ENCODE measurements at places on chromosomes 7 and 10.

DNA sequence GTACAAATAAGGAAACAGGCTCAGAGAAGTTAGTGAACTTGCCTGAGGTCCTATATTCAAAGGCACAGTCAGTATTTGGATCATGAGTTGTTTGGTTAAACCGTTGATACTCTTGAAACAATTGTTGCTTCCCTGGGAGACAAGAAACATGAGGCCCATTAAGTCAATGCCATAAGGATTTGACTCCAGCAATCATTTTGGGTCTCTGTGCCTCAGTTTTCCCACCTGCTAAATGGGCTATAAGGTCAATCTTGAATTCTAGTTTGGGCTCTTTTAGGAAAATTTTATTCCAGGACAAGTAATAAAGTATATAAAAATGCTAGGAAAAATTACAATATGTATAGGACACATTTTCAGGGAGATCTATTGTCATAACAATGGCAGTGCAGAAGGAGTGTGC is 202.1 kb downstream of the TMEM26 start:
- no peak for DNase-seq

GRCh38 chr7:123539871-123540270 is 5.5 kb upstream of the IQUB start:
- no peak for DNase-seq

GRCh38 chr10:119845656-119846055 is 27.0 kb downstream of the MCMBP start:
- DNase-seq, result no peak

- DNase-seq, result no peak
Measured at GRCh38 chr7:103993551-103993950, 4.1 kb upstream of the RELN start.

DNA sequence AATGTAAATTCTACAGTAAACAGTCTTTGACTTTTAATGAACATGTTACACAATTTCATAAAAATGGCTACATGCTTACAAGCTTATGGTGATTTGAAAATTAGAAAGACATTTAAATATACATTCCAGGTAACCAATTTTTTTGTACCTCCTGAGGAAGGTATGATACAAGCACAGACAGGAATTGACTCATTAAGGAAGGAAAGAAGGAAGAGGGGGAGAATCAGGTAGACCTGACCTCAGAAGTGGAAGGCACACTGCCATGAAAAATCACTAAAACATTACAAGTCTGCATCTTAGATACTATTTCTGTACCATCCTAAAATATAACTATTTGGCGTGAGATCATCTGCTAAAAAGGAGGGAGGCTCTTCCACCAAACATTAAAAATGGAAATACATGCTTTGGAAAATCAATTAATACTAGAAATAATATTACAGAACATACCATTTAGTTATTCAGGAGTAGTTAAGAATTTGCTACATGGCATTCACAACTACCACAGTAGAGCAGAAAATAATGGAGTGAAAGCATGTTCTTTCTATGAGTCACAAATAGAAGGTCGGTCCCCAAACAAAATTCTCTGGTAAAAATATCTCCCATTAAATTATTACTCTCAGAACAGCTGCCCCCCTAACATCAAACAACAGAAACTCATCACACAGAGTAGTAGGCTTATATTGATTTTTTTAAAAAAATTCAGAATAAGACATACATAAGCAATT is 15.2 kb downstream of the RAB11FIP2 start:
- DNase-seq, result no peak

- DNase-seq, result no peak
Measured at GRCh38 chr10:77032188-77032570, 605.4 kb downstream of the KCNMA1 start.

DNA sequence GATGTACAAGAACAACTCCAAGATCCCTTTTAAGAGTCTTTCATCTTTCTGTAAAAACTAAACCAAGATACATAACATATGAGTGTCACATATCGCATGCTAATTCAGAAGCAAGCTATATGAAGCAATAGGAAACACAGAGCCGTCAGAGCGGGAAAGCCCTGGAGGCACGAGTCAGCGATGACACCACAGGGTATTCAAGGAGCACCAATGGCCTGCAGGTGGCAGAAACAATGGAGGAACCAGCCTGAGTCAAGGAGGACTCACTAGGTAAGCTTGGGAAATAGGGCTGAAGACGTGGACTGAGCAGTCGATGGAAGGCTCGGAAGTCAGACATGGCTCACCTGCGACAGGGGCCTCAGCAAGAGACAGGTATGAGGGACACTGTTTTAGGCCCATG is 214.4 kb downstream of the FAM107B start:
- DNase-seq, result no peak

GRCh38 chr10:17229717-17229966 is 1.6 kb downstream of the VIM start:
- no peak for DNase-seq

DNA sequence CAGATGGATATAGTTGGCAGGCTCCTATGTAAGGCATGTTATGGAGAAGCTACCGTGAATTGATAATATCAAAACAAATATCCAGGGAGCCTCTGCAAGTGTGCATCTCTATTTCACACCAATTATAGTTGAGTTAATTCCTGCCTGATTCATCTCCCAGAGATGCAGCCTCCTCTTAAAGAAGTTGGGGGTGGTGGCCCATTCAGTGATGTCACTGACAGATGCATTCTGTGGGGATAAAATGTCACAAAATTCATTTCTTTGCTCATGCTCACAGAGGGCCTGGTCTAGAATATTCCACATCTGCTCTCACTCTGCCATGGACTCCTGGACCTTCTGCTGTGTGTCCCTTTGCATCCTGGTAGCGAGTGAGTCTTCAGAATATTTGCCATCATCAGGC is 189.1 kb upstream of the PRSS1 start:
- DNase-seq, result no peak

Measured in SHP77 treated with DMSO at 0.1 percent for 48 hours (cell line).